ENCODE measurements at places on chromosomes 1 and 21.
A peak's percentile ranks its signal among the peaks of the same experiment; 100 is the strongest.

- H3K27ac ChIP-seq = no peak overlapping the region
- peak; percentile 80 for DNase-seq
- H3K36me3 ChIP-seq = peaks cover 3% of the 10 kb centered on the region
- H3K27me3 ChIP-seq = peaks cover 45% of the 10 kb centered on the region
- H3K4me3 ChIP-seq = no peak overlapping the region
These were observed 59.3 kb downstream of the MAN1C1 start for GRCh38 chr1:25675729-25676476.

- H3K4me1 ChIP-seq = peaks cover 28% of the 10 kb centered on the region
- peak overlapping the region; percentile 91 for H3K27ac ChIP-seq
- no peaks in the 10 kb centered on the region for H3K27me3 ChIP-seq
- peak; percentile 18 for DNase-seq
- H3K4me3 ChIP-seq = peak overlapping the region; percentile 96
- H3K36me3 ChIP-seq = peaks cover 8% of the 10 kb centered on the region
These were observed 1.1 kb downstream of the C21orf58 start for GRCh38 chr21:46322351-46323226.

DNA sequence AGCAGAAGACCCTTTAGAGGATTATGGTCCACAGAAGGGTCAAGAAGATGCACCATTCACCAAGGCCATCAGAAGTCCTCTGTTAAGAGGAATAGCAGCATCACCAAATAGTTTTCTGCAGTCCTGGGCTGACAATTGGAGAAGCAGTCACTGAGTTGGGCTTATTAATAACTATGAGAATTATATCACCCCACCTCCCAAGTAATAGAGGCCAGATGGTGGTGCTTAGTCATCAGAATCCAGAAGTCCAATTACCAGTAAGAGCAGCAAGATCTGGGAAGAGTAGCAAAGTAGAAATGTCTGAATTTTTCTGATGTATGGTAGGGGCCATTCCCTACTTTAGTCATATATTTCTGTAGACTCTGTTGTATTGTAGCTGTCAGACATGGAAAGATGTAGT lies 6.1 kb upstream of the PSMA5 start:
- H3K36me3 ChIP-seq = peaks cover 11% of the 10 kb centered on the region
- no peak overlapping the region for H3K27ac ChIP-seq
- no peak overlapping the region for H3K4me3 ChIP-seq
- peaks cover 14% of the 10 kb centered on the region for H3K27me3 ChIP-seq
- H3K4me1 ChIP-seq = peaks cover 4% of the 10 kb centered on the region

- H3K4me3 ChIP-seq = no peak overlapping the region
- no peaks in the 10 kb centered on the region for H3K27me3 ChIP-seq
- H3K4me1 ChIP-seq = no peaks in the 10 kb centered on the region
- no peak overlapping the region for H3K27ac ChIP-seq
- no peak for DNase-seq
These were observed 660.1 kb upstream of the CAMK1G start for GRCh38 chr1:208923456-208923855.

DNA sequence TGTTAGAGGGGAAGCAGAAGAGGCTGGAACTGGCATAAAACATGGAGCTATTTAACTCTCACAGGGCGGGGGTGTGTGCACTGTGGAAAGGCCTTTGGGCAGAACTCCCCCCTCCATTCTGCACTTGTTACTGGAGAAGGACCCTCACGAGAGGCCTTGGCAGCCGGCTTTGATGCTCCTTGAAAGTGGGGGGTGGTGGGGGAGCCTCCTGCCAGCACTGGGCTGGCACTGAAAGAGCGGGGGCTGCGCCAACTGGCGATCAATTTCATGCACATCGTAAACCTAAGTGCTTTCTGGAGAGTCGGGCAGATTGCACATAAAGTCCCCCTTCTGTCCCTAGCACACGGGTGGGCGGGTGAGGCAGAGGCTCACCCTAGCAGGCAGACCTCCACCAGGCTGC lies 28.9 kb downstream of the FOXO6 start:
- H3K36me3 ChIP-seq = no peaks in the 10 kb centered on the region
- no peak overlapping the region for H3K27ac ChIP-seq
- H3K4me1 ChIP-seq = peaks cover 6% of the 10 kb centered on the region
- H3K4me3 ChIP-seq = no peak overlapping the region

DNA sequence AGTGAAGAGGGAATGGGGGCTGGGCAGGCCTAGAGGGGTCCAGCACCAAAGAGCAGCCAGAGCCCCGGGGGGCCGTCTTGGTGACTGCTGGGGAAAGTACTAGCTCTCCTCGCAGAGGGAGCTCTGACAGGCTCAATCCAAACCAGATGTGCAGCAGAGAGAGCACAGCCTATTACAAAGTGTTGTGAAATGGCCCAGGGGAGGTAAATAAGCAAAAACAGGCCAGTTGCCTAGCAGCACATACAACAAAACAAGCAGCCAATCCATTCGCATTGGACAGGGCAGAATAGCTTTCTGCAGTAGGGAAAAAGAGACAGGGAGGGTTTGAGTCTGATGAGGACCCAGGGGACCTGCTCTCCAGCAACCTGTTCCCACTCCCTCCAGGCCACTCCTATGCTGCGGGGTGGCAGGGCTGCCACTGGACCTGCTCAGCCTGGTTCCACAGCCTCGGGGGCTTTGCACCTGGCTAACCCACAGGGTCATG lies 239.6 kb upstream of the FGGY start:
- H3K4me1 ChIP-seq = peaks cover 13% of the 10 kb centered on the region
- DNase-seq = no peak
- no peak overlapping the region for H3K27ac ChIP-seq
- H3K27me3 ChIP-seq = no peaks in the 10 kb centered on the region
- H3K4me3 ChIP-seq = no peak overlapping the region
- H3K36me3 ChIP-seq = peaks cover 23% of the 10 kb centered on the region

GRCh38 chr1:153389973-153390879 lies 647 bp downstream of the S100A8 start:
- no peak for DNase-seq
- H3K27me3 ChIP-seq = peaks cover 21% of the 10 kb centered on the region

DNA sequence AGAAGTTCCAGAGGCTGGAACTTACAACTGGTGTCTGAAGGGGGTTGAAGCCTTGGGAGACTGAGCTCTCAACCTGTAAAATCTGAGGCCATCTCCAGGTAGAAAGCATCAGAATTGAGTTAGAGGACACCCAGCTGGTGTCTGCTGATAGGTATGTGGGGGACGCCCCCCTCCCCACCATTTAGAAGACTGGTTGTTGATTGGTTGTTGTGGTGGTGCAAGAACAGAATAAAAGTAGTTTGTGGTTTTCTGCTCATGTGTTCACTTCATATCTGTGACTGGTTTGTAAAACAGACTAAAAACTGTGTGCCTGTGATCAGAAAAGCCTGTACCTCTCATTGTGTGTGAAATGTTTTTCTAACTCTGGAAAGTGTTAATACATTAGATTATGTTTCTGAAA lies 33.2 kb upstream of the PDE4B start:
- H3K4me3 ChIP-seq = no peak overlapping the region
- no peaks in the 10 kb centered on the region for H3K36me3 ChIP-seq
- H3K27me3 ChIP-seq = peaks cover 7% of the 10 kb centered on the region

All from stimulated activated naive B cell treated with anti-CD40 and anti-IgM and Interleukin-4, amounts not matched to agents 10 μg/mL and 1 μg/mL and 100 μg/mL, for 72 hours (primary cell).